ENCODE measurements at places on chromosomes 3 and 15.

DNA sequence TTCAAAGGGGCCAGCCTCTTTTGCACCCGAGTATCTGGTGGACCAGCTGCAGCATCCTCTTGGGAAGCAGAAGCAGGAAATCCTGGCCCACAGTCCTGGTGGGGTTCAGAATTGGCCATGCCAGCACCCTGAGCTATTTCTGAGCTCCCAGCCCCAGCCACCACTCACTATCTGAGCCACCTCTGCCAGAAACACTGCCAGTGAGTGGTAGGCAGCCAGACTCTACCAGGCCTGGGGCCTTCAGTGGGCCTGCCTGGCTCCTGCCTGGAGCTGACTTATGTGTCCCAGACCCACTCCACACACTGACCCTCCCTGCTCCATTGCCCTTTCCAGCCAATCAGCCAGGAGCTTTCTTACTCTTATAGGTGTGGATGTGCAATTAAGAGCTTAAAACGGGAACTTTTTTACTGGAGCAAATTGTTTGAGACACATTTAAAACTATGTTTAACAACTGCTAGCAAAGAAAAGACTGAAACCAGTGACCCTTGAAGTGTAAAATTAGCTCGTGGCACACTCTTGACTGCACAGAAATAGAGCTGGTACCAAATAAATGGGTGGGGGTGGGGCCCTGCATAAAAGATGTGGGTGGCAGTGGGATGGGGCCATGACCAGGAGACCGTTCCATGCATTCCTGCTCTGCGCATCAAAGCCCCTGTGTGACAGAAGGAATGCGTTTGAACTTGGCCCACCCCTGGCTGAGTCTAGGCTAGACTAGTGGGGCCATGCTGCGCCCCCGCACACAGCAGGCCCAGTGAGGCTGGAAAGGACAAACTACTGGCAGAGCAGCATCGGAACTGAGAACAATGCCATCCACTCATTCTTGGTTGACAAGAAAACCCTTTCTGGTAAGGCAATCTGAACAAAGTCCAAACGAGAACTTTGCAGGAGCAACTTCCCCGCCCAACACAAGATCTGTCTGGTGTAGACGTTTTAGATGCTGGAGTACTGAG, 48.0 kb downstream of the CTNNB1 start:
- DNase-seq = no peak

DNA sequence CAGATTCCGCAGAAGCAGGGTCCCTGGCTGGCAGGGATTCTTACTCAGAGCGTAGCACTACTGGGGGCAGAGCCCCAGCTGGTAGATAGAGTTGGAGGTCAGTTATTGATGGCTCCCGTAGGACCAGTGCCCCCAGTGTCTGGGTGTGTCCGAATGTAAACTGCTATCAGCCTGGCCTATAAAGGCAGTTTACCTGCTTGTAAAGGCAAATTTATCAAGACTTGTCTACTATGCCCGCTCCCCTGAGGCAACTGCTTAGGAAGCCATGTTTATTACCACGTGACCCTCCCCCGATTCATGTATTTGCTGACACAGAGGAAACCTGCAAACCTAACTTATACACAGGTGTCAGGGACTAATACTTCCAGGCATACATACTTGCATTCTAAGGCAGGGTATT, 607 bp upstream of the PPP1R14D start:
- DNase-seq = no peak

DNA sequence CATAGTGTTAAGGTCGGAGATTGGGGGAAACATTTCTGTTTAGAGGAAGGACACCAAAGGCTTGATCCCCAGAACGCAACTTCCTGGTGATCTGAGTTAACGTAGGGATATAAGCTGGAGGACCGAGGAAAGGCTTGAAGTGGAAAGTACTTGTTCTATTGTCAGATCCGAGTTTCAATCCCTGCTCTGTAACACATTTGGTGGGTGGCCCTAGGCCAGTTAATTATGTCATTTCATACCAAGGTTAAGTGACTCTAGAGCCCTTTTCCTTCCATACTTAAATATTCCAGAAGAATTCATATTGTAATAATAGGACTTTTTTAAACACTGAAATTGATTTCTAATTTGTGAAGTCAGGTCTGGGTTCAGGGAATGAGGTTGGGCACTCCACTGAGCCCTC, 80.9 kb downstream of the RPLP1 start:
- no peak for DNase-seq

DNA sequence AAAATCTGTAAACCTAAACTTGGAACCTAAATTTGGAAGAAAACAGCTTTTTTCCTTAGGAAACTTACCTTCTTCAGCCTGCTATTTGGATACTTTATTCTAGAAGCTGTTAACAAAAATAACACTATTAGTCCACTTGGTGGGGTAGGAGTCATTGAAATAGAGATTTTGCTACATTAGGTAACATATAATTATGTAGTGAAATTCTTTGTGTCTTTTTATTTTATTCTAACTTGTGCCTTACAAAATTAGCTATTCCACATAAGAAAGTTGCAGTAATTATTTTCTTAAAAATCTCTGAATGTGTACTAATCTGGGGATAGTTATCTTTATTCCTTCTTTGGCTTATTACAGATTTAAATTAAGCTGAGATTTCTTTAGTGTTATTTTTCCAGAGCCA, 360.4 kb upstream of the ROBO2 start:
- no peak for DNase-seq

DNA sequence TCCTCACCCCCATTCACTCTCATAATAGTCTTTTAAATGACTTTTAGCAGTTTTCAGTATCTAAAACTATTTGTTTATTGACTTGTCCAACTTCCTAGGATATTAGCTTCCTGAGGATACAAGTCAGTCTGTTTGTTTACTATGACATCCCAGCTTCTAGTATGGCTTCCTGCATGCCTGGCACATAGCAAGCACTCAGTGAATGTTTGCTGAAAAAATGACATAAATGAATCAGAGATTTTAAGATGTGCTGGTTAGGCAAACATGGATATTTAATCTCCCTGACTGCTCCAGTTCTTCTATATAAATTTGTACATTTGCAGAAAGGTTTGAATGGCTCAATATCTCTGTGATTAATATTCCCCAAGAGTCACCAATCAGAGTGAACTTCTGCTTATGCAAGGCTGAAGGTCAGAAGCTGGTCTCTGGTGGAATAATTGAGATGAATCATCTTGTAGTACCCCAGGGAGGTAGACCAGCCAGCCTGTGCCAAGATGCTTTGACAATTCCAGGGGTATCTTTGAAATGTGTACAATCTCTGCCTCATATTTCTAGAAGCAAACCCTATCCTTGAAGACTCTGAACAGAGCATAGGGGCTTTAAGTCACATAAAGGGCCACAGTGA, 219.0 kb upstream of the LMCD1 start:
- DNase-seq = no peak

GRCh38 chr15:59618406-59618805, 6.8 kb downstream of the GCNT3 start:
- no peak for DNase-seq

- DNase-seq = no peak
Measured at GRCh38 chr3:146065573-146066006, 95.4 kb downstream of the PLOD2 start.

DNA sequence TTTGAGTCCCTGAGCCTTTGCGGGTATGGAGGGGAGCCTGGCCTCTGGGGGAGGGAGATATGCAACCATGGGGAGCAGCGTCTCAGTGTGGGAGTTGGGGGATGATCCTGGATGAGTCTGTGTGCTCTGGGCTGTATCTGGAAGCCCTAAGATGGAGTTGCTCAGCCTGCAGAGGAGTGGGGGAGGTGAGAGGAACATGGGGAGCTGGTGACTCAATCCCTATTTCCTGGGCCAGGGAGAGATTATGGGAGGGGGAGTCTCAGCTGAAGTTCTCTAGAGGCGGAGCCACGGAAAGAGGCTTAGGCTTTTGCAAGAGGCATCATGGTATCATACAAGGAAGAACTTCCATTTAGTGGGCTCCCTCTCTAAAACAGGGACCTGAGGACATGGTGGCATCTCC, 59.5 kb upstream of the TMEM115 start:
- no peak for DNase-seq

Measured in caudate nucleus (tissue), 63 donors.